ENCODE measurements at places on chromosomes 6 and 20. TPM values are rescaled to one million over a fixed set of nuclear protein-coding genes. Genes with fewer than 3 reads are reported as not detected.

CARMIL1 gene
- 29.6 TPM for total RNA-seq

PSORS1C2 gene
- not detected for total RNA-seq

GABRR1 gene
- not detected for total RNA-seq

HUS1B gene
- total RNA-seq = 0.22 TPM

LY6G6F gene
- total RNA-seq = not detected

OR2B6 gene
- not detected for total RNA-seq
